Hematopoietic multipotent progenitor cell (in vitro differentiated cells): ENCODE measurements at places on chromosomes 7 and 10.

- no peak for DNase-seq
Observed at GRCh38 chr10:14742382-14742781, 32.3 kb downstream of the FAM107B start.

GRCh38 chr7:128217030-128217805 is 23.9 kb upstream of the LEP start:
- no peak for DNase-seq

DNA sequence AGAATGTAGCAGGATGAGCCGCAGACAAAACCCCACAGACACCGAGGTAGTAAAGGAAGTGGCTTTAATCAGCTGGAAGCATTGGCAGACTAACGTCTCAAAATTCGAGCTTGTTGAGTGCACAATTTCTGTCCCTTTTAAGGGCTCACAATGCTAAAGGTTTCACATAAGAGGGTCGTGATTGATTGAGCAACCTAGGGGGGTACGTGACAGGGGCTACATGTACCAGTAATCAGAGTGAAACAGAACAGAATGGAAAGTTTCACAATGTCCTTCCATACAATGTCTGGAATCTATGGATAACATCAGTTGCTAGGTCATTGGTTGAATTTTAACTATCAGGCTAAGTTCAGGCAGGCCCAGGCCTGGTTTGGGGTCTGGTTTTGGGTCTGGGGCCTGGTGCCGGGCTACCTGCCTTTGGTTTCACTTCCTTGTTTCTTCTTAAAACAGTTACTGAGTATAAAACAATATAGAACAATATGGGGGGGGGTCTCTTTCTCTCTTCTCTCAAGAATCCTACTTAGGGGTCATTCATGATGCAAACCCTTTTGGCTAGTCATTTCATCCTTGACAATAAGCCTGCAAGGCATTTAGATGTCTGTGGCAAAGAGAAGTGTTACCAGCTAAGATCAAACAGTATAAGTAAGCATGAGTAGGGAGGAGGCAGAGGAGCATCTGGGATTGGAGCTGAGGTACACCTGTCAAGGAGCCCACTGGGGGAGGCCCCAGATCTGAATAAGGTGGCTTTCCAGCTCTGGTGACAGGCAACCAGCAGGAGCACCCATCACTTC is 364.1 kb downstream of the TNS3 start:
- no peak for DNase-seq

DNA sequence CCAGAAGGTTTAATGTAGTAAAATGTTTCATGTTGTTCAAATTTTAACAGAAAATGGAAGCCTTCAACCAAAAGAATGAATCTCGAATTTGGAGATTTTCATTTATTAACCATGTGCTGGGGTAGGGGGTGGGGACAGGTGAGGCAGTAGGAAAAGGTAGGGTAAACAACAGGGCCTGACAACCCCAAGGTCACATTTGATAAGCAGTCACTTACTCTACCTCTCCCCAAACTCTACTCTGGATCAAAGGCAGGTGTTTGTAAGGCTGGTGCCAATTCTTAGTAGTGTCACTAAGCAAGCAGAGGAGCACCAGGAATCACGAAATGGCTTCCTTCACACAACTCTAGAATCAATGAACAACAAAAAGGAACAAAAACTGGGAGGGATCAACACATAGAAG is 138.0 kb downstream of the ZFAND4 start:
- no peak for DNase-seq

DNA sequence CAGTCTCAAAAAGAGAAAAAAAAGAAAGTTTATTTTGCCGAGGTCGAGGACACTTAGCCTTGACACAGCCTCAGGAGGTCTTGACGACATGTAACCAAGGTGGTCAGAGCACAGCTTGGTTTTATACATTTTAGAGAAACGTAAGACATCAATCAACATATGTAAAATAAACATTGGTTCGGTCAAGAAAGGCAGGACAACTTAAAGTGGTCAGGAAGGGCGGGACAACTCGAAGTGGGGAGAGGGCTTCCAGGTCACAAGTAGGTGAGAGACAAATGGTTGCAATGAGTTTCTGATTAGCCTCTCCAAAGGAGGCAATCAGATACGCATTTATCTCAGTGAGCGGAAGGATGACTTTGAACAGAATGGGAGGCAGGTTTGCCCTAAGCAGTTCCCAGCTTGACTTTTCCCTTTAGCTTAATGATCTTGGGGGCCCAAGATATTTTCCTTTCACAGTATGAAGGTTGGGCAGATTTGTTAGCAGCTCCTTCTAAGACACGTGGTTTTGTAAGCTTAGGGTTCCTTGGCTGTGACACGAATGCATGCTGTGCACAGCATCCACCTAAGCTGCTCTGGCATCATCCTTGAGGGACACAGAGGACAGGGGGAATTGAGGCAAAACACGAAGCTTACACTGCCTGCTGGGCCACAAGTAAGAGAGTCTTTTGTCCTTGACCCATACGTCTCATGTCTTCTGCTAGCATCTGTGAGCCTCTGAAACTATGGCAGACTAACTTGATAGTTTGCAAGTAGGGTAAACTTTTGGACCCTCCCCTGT is 3.3 kb upstream of the VDAC2 start:
- DNase-seq = no peak
